ENCODE measurements at places on chromosomes 6 and 20.

- no peak for DNase-seq
Measured at GRCh38 chr6:57183336-57183735, 11.2 kb downstream of the BAG2 start.

DNA sequence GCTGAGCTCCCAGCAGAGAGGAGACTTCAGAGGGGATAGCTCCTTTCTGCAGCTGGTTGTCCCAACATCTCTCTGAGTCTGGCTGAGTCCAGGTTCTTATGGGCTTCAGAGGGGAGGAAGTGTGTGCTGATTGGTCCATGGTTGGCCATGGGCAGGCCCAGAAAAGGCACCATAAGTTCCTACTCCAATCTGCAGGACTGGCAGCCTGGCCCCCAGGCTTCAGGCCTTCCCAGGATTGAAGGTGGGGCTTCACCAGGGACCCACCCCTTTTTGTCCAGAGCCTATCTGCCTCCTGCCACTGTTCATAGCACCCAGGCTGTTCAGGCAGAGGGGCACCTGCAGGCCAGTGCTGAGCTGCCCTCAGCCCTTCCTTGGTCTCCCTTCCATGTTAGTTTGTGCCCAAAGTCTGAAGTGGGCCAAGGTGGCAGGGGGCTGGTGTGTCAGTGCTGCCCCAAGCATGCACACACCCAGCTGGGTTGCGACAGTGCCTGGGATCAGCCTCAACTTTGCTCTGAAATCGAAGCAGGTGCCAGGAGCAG, 21.6 kb upstream of the TOP1 start:
- no peak for DNase-seq

DNA sequence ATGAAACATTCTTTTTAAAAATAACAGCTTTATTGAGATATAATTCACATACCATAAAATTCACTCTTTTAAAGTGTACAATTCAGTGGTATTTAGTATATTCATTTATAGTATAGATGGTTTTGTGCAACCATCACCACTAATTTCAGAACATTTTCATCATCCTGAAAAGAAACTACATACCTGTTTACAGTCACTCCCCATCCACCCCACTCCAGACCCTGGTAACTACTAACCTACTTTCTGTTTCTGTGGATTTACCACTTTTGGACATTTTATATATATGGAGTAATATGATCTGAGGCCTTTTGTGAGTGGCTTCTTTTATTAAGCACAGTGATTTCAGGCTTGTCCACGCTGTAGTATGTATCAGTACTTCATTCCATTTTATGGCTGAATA, 2.5 kb upstream of the TMEM217 start:
- DNase-seq = peak; percentile 67

DNA sequence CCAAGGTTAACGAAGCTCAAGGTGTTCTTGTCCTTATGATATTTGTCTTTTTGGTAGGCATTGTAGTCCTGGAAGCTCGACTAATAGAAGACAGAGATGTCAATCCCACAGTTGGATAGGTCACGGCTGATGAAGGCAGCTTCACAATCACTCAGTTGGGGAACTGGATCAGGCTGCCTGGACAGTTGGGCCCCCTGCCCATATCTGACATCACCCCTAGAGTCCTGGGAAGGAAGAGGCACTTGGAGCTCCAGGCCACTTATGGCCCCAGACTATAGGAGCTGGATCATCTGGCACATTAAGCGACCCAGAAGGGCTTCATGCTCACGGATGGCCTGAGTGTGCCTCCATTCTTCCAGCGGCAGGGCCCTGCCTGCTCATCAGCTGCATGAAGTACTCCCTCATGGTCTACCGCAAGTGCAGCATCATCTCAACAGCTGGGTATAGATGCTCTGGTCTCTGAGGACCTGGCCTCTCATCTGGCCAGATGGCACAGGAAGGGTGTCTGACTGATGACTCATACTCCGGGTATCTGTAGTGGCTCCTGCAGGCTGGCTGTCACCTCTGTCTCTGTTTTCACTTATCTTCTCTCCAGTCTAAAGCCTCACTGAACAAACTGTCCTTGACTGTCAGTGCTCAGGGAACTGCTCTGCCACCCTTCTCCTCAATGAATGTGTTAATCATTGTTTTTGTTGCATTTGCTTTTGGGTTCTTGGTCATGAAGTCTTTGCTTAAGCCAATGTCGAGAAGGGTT, 29.2 kb upstream of the SSR1 start:
- peak; percentile 30 for DNase-seq

- DNase-seq = peak; percentile 30
Measured at GRCh38 chr20:58310291-58310782, 822 bp downstream of the RAB22A start.

DNA sequence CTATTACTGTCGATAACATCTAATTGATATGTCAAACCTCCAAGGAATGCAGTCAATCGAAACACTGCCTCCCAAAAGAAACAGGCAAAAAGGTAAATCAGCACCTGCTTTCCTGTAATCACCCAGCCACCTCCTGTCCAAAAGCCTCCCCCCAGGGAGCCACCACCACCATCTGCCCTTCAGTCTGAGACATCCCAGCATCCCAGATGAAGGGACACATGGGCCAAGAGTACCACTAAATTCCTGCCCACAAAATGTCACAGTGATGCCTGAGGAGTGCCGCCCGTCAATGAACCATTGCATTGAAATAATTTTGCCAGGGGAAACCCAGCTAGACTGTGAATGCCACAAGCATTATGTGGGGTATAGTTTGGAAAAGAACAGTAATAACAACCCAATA, 401.7 kb downstream of the ZFAND3 start:
- no peak for DNase-seq

- DNase-seq = peak; percentile 42
Measured at GRCh38 chr6:105452924-105453756, 50.3 kb upstream of the PREP start.

DNA sequence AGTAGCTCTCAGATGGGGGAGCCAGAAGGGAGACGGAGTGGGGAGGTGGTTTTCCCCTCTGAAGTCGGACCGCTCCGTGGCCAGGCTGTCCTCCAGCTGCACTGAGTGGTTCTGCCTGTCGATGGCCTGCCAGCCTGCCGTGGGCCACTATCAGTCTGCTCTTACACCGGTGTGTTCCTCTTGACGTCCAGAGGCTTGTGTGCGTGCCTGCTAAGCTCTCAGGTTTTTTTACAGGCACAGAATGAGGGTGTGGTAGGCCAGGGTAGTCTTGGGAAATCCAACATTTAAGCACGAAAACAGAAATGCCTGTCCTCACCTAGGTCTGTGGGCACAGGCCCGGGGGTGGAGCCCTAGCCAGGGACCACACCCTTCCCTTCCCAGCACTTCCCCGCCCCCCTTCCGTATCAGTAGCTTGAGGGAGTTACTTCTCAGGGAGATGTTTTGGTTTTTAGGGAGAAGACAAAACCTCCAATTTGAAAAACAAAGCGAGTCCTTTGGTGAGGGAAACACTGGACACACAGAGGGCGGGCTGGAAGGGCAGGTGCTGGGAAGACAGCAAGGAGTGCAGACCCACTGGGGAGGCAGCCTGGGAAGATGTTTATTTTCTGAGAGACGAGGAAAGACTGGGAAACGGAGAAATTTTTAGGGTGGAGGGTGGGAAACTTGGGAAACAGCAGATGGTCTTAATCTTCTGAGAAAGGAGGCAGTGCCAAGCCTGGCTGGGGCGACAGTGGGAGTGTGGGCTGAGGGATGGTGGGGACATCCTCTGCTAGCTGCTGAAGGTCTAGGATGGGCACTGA, 106.5 kb downstream of the LY86 start:
- DNase-seq = no peak

DNA sequence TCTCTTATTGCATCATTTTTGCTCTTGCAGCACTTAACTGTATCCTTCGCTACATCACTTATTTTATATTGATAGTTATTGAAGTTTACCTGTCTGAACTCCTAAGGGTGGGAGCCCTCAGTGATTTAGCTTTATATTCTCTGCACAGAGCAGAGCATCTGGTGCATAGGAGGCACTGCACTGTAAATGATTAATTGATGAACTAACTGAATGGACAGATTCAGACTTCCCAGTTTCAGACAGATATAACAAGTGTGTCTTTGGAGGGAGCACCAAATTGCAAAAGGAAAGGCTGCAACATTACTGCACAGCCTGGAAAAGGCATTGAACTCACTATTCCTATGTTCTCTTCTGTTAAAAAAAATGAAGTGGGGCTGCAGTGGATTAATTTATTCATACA, 160.3 kb downstream of the EDN1 start:
- no peak for DNase-seq

GRCh38 chr6:42010185-42010891, 40.0 kb upstream of the TAF8 start:
- DNase-seq = peak; percentile 50

DNA sequence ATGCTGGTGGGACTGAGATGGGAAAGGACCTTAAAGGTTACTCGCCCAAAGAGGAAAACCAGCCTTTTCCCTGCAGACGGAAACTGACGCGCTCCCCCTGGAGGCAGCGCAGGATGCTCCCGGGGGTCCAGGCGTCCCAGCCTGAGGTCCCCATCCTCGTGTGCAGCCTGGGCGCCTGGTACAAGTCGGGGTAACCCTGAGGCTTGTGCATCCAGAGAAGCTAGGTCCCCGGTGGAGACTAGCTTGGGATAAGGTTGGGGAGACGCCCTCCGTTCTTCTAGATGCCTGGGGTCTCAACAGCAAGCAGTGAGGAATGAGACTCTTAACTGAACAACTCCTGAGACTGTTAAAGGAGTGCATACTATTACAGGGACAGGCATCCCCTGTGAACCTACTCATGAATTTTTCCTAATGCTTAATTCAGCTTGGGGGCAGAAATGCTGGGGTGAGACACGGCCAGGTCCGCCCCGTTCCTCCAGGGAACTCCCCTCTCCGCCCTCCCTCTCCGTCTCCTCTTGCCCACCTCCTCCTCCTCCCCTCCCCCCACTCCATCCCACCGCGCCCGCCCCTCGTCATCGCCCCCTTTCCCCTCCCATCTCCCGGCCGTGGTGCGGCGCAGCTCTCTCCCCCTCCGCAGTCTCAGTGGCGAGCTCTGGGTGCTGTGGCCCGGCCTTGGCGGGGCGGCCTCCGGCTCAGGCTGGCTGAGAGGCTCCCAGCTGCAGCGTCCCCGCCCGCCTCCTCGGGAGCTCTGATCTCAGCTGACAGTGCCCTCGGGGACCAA, at the start of gene PRSS35:
TSS of gene PRSS35 (plus strand) at position 634 of the 781 bp plus-strand sequence. CDS start 10,908 bp downstream, outside the sequence.
- DNase-seq = peak; percentile 7

DNA sequence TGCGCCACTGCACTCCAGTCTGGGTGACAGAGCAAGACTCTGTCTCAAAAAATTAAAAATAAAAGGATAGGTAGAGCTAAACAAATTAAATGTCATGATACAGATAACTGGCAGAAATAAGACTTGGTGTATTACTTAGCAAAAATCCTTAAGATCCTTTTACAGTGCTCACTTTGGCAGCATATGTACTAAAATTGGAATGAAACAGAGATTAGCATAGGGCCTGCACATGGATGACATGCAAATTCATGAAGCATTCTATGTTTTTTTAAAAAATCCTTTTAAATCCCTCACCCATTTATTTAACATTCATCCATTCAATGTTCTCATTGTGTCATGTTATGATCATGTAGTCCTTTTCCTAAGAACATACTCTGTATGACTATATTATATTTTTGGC, 528.8 kb downstream of the CD83 start:
- no peak for DNase-seq

- no peak for DNase-seq
Measured at GRCh38 chr6:31490115-31490873, 7.7 kb upstream of the MICB start.

GRCh38 chr6:46756469-46757213, 9.9 kb downstream of the ANKRD66 start:
- DNase-seq = no peak

- DNase-seq = peak; percentile 4
Measured at GRCh38 chr6:72084992-72085569, 198.7 kb downstream of the RIMS1 start.

DNA sequence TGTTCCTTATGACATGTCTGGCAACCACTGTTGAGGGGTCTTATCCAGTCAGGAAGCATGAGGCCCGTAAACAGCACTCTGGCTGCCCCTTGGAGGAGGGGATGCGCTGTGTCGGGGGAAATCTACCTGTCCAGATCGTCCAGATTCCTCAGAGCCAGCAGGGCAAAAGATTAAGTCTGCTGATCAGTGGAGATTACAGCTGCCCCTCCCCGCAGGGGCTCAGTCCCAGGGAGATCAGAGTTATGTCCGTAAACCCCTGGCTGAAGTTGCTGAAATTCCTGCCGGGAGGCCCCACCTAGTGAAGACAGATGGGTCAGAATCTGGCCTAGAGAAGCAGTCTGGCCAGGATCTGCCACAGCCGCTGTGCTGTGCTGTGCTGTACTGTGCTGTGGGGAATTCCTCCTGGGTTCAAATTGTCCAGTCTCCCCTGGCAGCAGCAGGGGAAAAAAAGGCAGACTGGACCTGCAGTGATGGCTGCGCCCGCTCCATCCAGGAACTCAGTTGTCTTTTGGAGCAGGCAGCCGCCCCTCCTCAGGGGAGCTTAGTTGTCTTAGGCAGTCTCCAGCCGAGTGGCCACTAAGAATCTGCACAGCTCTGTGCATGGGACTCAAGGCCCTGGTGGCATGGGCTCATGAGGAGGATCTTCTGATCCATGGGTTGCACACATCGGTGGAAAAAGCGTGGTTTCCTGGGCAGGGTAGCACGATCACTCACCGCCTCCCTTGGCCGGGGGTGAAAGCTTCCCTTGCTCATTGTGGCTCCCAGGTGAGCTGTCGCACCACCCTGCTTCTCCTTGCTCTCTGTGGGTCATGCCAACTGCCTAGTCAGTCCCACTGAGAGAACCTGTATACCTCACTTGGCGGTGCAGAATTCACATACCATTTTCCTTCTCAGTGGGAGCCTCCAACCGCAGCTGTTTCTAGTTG, 1368.8 kb upstream of the ADGRB3 start:
- no peak for DNase-seq

GRCh38 chr6:126909493-126909892, 209.0 kb upstream of the RSPO3 start:
- DNase-seq = no peak

- DNase-seq = no peak
Measured at GRCh38 chr6:110044096-110044495, 66.0 kb downstream of the GPR6 start.

DNA sequence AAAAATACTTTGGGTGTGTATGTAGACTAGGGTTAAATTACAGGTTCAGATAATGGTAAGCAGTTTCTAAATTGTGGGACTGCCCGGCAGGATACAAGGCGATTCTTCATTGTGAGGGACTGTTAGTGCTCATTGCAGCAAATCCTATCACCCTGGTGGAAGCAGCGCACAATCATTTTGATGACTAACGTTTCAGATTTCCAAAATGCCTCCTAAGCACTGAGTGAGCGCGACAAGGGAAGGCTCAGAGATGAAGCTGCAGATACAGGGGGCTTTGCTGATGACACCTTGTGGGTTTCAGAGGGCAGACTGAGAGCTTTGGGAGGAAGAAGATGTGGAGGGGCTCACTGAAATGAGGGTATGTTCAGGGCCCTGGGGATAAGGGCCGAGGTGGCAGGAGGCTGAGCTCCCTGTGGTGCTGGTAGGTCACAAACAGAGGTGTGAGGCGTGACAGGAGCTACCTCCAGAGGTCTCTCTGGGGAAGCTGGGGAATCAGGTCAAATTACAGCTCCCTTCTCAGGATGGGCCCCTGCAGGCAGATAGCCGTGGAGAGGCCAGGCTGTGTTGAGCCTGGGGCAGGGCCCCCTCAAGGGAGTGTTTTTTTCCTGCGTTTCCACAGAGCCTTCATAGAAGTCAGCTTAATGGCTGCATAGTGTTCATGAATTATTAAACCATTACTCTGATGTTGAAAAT, 84.5 kb upstream of the FYN start:
- DNase-seq = no peak
